ENCODE measurements at places on chromosomes 3 and 15.

DNA sequence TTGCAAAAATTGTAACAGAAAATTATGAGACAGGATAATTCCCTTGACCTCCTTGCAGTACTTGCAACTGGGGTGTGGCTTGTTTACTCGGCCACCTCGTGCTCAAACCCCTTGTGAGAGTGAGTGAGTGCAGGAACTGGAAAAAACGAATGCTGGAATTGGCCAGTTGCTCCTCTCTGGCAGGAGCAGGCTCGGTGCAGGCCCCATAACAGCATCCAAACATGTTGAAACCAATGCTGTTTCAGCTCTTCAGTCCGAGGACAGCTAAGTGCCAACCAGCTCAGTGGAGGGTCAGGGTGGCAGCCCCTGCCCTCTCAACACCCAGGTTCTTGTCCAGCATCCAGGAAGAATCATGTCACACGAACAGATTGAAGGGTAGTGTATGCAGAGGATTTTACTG, 36.9 kb downstream of the METTL6 start:
- no peak for DNase-seq

GRCh38 chr15:98764291-98764690, 116.0 kb downstream of the IGF1R start:
- no peak for DNase-seq

- DNase-seq: no peak
Measured at GRCh38 chr3:105238367-105238766, 128.3 kb upstream of the ALCAM start.

GRCh38 chr15:59170295-59171066, 36.2 kb upstream of the LDHAL6B start:
- DNase-seq: no peak

DNA sequence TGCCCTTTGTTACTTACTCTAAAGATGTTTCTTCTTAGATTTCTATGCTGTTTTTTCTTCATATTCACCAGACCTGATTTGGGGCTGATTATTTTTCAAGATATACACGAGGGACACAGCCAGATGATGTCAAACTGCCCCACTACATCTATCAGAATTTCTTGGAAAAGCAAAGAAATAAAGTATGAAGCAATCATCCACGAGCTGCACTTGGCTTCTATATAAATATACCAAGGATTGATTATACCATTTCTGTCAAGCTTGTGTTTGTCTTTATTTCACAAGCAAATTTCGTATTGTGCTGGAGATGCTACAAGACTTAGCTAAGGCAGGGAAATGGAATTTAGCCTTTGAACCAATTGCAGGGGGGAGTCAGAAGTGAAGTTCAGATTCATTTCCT, 715.1 kb upstream of the NR2F2 start:
- DNase-seq: no peak

- DNase-seq: no peak
Measured at GRCh38 chr15:29638781-29639180, 183.5 kb downstream of the TJP1 start.

DNA sequence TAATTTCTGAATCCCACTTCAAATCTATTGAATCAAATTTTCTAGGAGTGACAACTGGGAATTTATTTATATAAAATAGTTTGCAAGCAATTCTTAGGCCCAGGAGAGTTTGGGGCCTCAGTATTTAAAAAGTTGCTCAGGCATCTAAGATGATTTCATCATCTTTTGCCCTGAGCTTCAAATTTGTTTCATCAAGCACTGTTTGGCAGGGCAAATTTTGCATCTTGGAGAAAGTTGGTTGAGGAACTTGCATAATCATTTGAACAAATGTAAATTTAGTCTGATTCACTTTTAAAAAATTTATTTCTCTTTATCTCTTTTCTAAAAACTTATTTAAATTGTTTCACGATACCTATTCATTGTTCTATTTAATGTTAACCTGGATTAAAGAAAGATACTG, 702.8 kb downstream of the SI start:
- no peak for DNase-seq

Data from gastrocnemius medialis (tissue), 4 donors.